GM12864 (cell line): ENCODE measurements at places on chromosomes 5 and 9.

DNA sequence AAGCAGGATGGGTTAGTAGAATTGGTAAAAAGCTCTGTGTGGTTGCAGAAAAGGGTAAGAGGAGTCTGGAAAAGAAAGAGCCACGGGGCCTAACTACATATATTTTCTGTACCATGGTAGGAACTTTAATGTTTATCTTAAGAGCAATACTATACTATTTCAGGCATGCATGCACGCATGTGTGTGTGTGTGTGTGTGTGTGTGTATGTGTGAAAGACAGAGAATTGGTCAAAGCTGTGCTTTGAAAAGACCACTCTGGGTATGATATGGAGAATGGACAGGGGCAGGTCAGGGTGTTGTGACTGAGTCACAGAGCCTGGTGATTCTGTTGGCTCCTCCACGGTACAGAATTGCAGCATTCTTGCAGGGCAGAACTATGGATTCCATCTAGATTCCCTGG lies 339.3 kb downstream of the SLIT3 start:
- DNase-seq = no peak

DNA sequence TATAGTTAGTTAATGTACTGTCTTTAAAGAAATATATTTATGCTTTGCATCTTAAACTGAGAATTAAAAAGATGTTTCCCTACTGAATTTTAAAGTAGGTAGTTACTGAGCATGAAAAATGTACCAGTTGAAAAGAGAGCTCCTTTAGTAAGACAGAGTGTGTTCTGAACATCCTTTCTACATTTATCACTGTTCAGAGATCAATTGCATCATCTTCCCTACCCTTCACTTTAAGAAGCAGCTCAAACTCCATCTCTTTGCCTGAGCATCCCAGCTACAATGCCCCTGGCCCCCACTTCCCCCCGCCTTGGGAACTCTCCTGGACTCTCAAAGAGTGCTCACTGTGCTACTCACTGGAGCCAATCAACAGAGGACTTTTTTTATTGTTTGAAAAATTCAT lies 164.7 kb downstream of the GNAQ start:
- no peak for DNase-seq

- DNase-seq = no peak
Observed at GRCh38 chr5:17305964-17306725, 88.7 kb downstream of the BASP1 start.

DNA sequence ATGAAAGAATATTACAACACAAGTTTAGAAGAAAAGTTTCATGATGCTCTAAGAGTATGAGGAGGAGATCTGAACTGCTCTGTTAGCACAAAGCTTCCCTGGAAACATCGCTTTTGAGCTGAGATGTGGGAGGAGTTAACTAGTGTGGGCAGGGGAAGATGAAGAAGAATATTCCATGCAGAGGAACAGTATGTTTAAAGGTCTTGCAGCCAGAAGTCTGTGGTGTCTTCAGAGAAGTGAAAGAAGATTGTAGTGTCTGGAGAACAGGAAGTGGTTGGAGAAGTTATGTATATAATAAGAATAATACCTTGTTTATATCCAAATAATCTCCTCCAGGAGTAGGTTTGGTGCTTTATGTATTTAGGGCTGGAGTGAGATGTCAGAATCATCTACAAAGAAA lies 406.7 kb downstream of the MAN2A1 start:
- DNase-seq = no peak

- DNase-seq = no peak
Observed at GRCh38 chr9:134775081-134775951, 105.3 kb upstream of the FCN2 start.

- DNase-seq = peak; percentile 15
Observed at GRCh38 chr5:67855523-67855922, 360.0 kb upstream of the PIK3R1 start.

- DNase-seq = peak; percentile 83
Observed at GRCh38 chr5:170278611-170279458, 18.7 kb downstream of the LCP2 start.

DNA sequence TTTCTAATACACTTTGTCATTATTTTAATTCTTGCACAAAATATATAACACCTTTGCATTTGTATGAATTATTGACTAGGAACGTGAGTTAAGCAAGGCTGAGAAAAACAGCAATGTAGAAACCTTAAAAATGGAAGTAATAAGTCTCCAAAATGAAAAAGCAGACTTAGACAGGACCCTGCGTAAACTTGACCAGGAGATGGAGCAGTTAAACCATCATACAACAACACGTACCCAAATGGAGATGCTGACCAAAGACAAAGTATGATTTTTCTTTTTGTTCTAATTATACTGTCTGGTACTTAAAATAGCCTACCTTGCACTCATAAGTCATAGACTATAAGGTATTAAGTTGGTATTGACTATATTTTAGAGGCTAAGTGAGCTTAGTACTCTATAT lies 34.4 kb downstream of the RAD50 start:
- no peak for DNase-seq
